ENCODE measurements at places on chromosomes 7 and 10.

DNA sequence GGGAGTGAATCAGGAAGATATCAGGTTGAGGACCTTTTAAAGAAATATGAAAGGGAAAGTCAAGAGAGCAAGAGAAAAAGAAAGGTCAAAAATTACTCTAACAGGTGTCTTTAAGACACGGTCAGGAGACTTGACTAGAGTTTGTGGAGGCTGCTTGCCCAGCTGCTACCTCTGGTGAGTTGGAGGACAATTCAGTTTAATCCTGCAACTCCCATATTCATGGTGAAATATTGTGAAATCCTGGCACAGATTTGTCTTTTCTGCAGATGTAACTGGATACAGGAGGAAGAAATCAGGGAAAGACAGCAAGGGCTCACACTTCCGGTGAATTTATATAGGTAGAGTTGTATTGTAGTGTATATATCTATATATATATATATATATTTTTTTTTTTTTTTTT lies 93.5 kb downstream of the AKAP9 start:
- no peak for DNase-seq

DNA sequence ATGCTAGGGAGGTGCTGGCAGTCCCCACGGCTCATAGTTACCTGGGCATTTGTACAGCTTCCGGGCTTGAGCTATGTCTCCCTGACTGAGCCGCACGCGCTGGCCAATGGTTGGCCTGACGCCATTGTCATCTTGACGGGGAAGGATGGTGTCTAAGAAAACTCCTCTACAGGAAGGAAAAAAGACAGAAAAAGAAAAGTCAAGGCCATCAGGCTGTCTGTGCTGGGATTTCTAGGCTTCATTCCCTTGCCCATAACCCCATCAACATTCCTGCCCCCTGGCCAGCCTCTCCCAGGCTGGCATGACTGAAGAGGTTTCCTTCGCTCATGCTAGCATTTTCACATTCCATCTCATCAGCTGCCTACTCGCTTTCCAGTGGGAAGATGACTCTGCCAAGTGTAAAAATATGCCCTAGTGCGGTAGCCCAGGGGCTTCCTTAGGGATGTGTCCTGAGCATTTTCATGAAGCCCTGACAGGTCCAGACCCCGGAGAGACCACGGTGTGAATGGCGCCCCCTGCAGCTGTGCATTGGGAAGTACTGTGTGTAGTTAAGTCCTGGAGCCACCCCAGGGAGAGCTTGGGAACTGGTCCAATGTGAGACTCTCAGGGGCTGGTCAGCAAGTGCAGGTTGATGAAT lies 54.5 kb upstream of the OPALIN start:
- DNase-seq: no peak

- DNase-seq: no peak
Observed at GRCh38 chr7:27071622-27072390, 24.0 kb downstream of the HOXA1 start.

DNA sequence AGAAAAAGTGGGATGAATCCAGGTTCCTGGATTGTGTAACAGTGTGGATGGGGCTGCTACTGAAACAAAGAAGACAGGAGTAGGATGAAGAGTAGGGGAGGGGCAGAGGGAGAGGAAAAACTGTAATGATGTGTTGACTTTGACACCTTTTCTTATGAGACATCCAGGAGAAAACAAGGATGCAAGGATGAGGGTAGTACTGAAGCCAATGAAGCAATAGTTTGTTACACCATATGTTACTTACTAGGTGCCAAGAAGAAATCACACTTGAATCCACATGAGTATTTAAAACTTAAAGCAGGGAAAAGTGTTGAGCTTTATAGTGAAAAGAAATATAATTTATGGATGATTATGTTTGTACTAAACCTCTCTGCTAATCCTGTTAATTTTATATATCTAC lies 420.6 kb downstream of the ARL4A start:
- DNase-seq: no peak

GRCh38 chr7:56222866-56223265 lies 106.6 kb upstream of the NUPR2 start:
- DNase-seq: no peak

DNA sequence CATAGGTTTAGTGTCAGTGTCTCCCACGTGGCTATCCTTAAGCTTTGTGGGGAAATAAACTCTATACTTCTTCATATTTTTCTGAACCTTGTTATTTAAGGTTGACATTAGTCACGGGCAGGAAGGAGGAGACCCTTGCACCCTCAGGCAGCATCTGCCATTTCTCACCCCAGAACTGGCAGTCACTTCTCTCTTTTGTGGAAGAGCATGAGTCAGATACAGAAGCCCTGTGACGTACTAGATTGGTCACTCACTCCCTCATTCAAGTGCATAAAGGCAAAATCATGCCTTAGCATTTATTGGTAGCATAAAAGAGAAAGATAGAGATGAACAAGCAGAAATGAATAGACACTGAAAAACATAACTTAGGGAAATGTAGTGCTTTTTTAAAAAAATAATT lies 206.0 kb upstream of the MDFIC start:
- no peak for DNase-seq

DNA sequence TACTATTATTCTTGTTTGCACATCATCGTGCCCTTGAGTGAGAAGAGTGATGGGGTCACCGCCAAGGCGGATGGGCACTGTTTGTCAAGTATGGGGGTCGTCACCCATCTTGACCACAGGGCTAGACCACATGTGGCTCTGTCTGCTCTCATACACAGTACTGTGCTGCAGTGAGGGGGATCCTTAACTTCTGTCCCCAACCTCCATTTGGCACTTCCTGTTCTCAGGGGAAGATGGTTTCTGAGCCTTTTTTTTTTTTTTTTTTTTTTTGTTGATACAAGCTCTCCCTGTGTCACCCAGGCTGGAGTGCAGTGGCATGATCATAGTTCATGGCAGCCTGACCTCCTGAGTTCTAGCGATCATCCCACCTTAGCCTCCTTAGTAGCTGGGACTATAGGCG lies 13.6 kb downstream of the WBP1L start:
- no peak for DNase-seq

DNA sequence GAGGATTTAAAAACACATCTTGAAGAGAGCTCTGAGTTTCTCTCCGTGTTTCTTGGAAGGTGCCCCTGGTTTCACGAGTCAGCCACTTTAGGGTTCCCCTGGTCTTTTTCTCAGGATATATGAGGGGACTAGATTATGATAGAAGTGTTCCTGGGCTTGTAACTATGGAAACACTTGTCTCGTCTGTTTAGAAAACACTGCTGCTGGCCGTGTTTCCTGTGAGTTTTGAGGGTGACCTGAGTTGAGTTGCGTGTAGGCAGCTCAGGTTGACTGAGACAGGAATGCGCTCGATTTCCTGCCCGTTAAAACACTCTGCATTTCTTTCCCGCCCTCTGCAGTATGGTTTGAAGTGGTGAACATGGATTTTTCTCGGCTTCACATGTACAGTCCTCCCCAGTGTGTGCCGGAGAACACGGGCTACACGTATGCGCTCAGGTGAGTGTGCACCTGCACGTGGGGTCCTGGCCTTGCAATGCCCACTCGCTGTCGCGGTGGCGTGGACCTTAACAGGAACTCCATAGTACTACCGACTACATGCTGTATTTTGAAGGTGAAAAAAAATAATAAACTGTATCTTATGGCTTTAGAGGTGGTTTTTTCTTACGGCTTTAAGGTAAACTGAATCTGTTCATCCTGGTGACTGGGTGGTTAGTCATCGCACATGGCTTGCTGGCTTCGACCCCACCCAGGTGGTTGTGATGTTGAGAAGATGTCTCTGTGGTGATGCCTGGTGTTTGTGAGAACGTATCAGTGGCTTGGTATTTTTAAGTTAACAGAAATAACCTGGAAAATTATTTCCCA lies at the start of gene SUN1:
TSS of gene SUN1 (plus strand) at position 310 of the 801 bp plus-strand sequence. CDS start at position 359, 49 bp downstream.
- DNase-seq: peak; percentile 32

GRCh38 chr7:101936223-101936610 lies 118.8 kb downstream of the CUX1 start:
- DNase-seq: no peak

DNA sequence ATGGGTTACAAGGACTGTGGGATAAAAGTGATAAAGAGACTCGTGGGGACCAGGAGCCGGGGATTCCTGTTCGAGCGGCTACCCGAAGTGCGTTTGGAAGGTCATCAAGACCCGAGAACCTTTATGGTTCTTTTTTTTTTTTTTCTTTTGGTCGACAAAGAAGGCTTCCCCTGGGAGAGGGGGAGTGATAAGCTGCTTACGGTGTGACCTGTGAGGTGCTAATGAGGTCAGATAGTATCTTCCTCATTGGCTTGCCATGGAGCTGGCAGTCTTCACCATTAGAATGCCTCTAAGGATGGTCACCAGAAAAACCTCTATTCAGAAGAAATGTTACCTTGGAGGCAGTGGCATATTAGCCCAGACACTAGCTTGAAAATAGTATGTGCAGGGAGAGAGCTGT lies 92.3 kb upstream of the STEAP4 start:
- DNase-seq: no peak

GRCh38 chr7:31882187-31882586 lies 188.0 kb downstream of the PDE1C start:
- no peak for DNase-seq

DNA sequence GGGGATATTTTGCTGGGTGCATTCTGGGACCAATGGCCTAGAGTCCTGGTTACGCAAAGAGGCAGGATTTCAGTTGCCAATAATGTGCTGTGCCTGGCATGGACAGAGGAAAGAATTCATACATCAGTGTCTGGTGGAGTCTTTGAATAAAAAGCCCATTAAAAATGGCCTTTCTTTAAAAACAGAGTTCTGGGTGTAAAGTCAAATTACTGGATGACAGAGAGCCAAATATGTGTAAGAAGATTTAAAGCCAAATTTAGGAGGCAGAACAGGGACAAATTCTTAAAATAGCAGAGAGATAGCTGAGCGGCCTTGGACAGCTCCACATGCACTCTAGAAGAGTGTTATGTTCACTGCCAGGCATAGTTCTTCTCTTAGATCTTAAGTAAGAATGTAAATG lies 60.8 kb upstream of the MEOX2 start:
- DNase-seq: no peak

- no peak for DNase-seq
Observed at GRCh38 chr10:9449530-9449929, 1395.0 kb downstream of the GATA3 start.

- DNase-seq: no peak
Observed at GRCh38 chr10:62924344-62924748, 108.2 kb upstream of the EGR2 start.

GRCh38 chr7:51315393-51316261 lies 982 bp downstream of the COBL start:
- DNase-seq: no peak

GRCh38 chr10:23543691-23544380 lies 105.0 kb downstream of the OTUD1 start:
- no peak for DNase-seq

GRCh38 chr7:157715071-157715937 lies 378.5 kb downstream of the DNAJB6 start:
- DNase-seq: no peak

DNA sequence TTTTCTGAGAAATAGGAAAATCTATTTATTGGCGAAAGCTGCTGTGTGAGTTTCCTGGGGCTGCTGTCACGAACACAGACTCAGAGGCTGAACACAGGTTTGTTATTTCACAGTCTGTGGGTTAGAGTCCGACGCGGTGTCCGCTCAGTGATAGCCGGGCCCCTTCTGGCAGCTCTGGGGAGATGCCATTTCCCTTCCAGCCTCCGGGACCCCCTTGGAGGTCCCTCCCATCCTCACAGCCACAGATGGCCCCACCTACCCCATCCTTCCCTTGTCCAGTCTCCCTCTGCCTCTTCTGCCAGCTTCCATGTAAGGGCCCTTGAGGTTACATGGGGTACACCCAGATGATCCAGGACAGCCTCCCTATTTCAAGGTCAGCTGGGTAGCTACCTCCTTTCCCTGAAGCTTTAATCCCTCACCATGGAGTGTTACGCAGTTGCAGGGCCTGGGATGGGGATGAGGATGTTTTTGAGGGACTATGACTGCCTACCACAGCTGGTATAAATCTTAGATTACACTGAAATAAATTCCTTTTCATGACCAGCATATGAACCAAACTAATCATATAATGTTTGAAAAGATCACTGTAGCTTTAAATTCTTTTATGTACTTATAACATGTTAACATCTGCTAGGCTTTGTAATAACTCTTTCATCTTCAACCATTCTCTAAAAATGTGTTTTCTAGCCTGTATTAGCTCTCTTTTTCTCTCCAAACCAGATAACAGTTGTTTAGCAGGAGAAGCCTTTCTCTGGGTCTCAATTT lies 98.5 kb downstream of the WDR37 start:
- DNase-seq: no peak

DNA sequence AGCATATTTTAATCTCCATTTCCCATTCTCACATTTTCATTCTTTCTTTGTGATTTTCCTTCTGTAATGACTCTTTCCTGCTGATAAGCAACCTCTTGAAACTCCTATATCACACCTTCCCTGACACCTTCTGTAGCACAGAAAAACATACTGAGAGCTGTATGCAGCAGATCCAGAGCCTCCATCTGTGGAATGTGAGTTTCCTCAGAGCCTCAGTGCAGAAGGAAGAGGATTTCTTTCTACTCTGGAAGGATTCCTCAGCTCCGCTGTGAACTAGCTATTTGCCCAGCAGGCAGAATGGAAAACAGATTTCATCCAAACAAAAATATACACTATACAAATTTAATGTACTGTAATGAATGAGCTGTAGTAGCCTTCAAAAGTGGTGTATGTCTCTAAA lies 841.3 kb upstream of the ZWINT start:
- no peak for DNase-seq

DNA sequence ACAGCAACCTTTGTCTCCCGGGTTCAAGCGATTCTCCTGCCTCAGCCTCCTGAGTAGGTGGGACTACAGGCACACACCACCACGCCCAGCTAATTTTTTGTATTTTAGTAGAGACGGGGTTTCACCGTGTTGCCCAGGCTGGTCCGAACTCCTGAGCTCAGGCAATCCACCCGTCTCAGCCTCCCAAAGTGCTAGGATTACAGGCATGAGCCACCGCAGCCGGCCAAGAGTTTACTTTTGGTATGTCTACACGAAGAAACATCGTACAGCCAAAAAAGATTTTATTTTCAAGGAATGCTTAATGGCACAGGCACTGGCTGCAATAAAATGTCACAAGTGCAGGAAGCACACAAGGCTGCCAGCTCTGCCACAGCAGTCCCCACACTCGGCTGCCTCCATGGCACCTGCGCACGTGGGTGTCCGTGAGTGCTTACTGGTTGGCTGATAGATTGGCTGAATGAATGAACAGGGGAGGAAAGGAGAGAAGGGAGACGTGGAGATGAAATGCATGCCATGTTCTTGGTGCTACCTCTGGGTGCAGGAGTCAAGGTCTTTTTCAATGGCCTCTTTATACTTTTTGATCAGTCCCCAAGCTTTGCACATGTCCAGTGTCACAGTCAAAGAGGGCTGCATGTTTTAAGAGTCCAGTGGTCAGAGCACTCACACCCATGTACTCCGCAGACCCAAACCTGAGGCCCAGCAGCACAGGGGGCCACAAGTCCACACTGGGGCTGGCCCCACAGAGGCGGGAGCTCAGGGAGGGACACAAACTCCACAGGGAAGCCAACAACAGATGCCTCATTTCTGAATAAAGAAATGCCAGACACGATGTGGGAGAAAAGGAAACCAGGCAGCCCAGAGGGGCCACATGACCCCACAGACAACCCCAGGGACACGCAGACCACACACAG lies 198.2 kb downstream of the MAD1L1 start:
- DNase-seq: no peak

- no peak for DNase-seq
Observed at GRCh38 chr10:119834188-119834587, 38.5 kb downstream of the MCMBP start.

- DNase-seq: no peak
Observed at GRCh38 chr7:123977081-123977480, 52.0 kb downstream of the SPAM1 start.

Data from stimulated activated CD8-positive, alpha-beta memory T cell treated with anti-CD3 and anti-CD28 coated beads, Interleukin-7, amount 100 ng/mL, for 1 hour (primary cell).